Motor neuron (in vitro differentiated cells): ENCODE measurements at places on chromosomes 16 and 17.
A peak's percentile ranks its signal among the peaks of the same experiment; 100 is the strongest.

DNA sequence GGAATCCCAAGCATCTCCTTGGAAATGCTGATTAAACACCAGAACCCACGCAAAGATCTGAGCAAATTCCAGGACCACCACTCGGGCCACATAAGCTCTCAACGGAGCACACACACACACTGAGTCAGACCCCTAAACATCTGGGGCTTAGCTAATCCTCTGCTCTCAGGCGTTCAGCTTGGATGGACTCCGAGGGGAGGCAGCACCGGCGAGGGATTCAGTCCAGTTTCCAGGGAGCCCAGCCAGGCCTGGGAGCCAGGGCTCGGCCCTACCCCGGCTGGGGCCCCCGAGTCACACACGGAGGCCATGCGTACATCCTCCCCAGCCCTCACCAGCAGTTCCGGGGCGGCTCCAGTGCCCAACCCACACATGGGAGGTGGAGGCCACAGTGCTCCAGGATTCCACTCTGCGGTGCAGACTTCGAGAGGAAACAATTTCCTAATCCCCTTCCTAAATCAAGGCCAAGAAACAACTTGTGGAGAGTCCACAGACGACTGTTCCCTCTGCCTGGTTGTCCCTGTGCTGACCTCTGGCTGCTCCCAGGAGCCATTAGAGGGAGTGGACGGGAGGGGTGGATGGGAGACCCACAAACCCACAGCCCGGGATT lies 70.5 kb downstream of the GAS7 start:
- ATAC-seq, result peak; percentile 20

DNA sequence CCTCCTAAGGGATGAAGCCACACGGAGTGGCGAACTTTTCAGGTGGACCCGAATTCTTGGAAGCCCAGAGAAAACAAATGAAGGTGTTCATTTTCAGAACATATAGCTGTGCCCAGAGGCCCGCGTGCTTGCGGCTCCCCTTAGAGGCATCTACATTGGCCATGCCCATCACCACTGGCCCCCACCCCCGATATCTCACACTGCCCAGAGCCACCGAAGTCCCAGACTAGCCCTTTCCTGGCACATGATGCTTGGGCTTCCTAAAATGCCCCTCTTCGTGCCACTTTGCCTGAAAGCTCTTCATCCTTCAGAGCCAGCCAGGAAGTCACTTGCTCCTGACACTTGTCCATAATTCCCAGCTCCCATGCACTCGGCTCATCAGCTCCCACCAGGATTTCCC lies 2.1 kb upstream of the HEXIM1 start:
- ATAC-seq, result no peak

- ATAC-seq, result no peak
Observed at GRCh38 chr17:45745601-45746494, 38.3 kb upstream of the CRHR1 start.

- no peak for ATAC-seq
Observed at GRCh38 chr16:17282247-17282646, 188.5 kb downstream of the XYLT1 start.

GRCh38 chr16:20859229-20859628 lies 40.9 kb downstream of the DCUN1D3 start:
- ATAC-seq, result peak; percentile 62

DNA sequence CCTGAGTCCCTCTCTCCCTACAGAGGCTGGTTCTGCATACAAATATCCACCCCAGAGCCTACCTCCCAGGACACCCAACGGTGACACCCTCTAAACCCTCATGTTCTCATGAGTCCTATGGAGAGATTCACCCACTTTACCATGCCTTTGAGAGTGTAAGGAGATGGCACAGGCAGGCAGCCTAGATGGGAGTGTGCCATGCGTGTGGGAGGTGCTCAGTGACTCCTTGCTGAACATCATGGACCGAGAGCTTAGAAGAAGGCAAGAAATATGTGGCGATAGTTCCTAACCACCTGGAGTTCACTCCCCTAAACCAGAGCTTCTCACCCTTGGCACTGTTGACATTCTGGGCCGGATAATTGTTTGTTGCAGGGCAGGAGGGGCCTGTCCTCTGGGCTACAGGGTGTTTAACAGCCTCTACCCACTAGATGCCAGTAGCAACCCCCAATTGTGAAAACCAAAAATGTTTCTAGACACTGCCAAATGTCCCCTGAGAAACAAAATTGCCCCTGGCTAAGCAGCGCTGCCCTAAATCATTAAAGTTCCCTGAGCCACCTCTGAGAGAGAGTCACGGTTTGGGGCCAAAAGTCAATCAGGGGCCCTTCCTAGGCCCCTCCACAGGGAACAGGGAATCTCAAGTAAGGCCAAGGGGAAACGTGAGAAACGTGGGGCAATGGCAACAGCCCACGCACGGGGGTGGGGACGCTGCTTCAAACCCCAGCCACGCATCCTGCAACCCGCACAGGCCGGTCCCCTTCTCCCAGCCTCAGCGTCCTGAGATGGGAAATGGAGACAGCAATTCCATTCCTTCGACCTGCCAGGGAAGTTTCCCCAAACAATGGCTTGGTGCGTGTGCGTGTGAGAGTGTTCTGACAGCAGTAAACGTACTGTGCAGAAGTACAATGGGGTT lies 66.8 kb downstream of the C16orf78 start:
- ATAC-seq, result no peak

- ATAC-seq, result peak; percentile 22
Observed at GRCh38 chr17:78535273-78536197, 41.7 kb downstream of the DNAH17 start.

DNA sequence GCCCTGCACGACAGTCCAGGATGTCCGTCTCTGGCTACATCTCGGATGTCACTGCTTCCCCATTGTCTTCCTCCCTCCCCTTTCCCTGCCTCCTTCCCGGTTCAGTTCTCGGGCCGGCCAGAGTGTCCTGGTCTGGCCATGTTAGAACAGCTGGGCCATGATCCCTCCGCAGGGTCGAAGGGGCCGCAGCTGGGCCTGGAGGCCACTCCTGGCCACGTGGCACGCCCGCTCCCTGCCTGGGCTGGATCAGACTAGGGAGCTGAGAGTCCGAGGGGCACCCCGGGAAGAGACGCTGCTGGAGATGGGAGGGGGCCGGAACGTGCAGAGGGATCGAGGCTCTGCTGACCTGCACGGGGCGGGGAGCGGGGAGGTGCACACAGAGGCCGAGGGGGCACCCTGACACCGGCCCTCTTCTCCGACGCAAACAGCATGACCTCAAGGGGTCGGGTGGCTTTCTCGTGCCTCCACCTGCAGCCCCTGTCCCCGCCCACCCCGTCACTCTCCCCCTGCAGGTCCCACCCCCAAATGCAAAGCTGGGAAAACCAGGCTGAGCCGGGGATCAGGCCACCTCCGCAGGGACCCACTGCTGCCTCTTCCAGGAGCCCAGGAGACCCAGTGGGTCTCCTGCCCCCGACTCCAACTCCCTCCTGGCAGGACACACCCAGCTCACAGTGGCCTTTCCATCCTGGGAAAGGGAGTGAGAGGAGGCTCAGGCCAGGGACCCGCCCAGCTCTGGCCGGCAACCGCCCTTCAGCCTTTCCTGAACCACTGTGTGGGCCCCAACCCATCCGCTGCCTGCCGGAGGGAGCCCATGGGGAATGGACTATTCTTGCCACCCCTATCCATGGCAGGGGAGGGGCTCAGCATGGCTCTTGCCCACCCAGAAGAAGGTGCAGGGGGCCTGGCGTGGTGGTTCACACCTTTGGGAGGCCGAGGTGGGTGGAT lies 38.5 kb downstream of the CTU2 start:
- ATAC-seq, result peak; percentile 61

DNA sequence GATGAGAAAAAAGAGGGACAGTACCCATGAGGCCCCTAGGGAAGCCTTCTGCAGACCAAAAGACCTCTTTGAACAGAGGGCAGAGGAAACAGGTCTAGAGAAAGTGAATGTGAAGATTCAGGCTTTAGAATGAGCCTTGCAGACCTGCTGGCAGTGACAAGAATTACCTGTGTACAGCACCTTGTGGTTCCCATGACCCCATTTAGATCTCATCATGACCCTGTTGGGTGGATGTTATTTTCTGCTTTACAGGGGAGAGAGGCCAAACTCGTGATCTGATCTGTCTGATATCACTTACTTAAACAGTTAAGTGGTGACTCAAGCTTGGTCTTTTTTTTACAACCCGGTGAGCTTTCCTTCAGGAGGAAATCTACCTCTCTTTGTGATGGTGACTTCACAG lies 81.9 kb downstream of the UTP18 start:
- ATAC-seq, result no peak

- ATAC-seq, result no peak
Observed at GRCh38 chr17:72393553-72393952, 272.7 kb downstream of the SOX9 start.

GRCh38 chr17:37740915-37741314 lies 3.9 kb downstream of the HNF1B start:
- ATAC-seq, result no peak

- ATAC-seq, result no peak
Observed at GRCh38 chr16:76777721-76778465, 413.1 kb upstream of the MON1B start.

GRCh38 chr17:80510772-80511171 lies 33.9 kb upstream of the RPTOR start:
- no peak for ATAC-seq
